ENCODE measurements at places on chromosomes 4 and X. TPM values are rescaled to one million over a fixed set of nuclear protein-coding genes. Genes with fewer than 3 reads are reported as not detected.

- no peak for DNase-seq
These were observed 96.3 kb upstream of the MSX1 start for GRCh38 chr4:4762909-4763821.

TMEM35A gene
- 18.5 TPM for total RNA-seq

TRIM60 gene
- total RNA-seq: not detected

DNA sequence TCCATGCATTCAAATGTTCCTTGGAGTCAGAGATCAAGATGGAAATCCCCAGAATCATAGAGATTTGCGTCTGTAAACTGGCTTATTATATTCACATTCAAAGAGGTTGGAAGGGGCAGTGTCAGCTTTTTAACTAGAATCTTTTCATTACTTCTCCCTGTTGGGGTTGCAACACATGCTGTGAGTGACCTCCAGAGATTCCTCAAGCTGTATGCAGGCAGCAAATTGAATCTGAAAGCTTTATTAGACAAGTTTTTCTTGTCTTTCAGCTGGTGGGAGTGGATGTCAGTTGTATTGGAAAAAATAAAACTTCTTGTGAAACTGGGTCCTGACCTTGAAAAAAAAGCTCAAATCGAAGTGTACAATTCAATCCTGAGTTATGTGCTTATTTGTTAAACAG is 736.5 kb upstream of the FTHL17 start:
- no peak for DNase-seq

- no peak for DNase-seq
These were observed 62.8 kb downstream of the KCNIP4 start for GRCh38 chr4:21885770-21886169.

All from spinal cord (tissue), 10 donors.